ENCODE measurements at places on chromosomes 7 and 10.

DNA sequence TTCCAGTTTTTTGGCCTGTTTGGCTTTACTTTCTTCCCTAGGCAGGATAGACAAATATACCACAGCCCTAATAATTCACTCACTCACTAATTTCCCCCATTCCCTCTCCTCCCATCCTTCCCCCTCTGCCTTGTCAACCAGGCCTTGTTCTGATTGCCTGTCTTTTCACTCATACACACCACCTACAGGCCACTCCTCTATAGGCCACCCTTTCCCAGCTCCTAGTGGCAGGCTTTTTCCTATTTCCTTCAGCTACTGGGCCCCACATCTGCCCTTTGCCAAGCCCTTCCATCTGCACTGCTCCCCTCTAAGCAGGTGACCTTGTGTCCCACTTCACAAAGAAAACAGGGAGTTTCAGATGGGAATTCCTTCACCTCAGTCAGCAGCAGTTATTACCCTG lies 59.8 kb upstream of the MSRB2 start:
- DNase-seq, result no peak

DNA sequence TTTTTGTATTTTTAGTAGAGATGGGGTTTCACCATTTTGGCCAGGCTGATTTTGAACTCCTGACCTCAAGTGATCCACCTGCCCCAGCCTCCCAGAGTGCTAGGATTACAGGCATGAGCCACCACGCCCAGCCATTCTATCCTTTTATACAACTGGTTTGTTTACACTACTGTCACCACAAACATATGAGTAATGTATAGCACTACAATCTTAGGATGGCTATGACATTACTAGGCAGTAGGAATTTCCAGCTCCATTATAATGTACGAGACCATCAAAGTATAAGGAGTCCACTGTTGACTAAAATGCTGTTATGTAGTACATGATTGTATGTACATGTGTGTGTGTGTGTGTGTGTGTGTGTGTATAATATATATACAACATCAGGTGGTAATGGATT lies 1126.1 kb upstream of the LRRN3 start:
- DNase-seq, result no peak

DNA sequence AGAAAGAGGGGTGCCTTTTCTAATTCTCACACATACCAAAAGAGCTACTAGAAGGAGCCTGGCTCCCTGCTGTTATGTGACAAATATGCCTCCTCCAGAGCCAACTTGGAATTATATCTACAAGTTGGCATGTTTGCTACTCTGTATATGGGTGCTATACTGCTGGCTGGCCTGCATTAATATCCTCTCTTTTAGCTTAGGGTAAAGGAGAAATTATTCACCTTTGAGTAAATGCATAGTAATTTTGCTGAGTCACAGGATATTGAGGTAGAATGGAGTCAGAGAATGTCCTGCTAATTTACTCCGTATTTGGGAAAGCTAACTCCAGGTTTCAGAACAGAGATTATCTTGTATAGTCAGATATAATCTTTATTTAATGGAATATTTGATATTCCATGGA lies 24.2 kb upstream of the LIPN start:
- no peak for DNase-seq

DNA sequence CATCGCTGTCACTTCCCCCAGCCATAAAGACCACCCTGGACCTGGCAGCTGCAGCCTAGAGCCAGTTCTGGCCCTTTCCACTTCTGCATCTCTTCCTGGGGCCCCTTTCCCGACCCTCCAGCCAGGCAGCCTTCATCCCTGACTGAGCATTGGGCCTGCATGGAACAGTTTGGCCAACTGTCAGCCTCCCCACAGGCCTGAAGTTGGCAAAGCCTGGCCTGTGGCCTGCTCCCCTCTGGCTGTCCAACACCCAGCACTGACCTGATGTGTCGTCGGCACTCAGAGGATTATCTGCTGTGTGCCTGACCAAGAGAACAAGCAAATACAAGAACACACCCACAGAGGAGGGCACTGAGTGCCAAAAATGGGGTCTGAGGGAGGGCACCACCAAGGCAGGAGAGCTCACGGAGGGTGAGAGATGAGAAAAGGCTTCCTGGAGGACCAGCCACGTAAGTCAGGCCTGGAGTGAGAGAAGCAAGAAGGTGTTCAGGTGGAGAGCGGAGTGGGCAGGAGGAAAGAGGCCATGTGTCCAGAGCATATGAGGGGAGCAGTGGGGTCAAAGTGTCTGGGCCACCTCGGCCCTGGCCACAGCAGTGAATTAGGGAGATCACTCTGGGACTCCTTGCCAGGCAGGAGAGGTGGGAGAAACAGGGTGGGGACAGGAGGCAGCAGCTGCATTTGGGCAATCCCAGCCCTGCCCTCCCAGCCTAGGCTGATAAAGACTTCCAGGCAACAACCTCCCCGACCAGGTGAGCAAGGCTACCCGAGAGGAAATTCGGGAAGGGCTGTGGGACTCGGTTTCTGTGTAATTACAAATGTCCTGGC lies 4.5 kb downstream of the GPRIN2 start:
- DNase-seq, result peak; percentile 91

- DNase-seq, result no peak
Observed at GRCh38 chr10:50927522-50928189, 42.2 kb upstream of the A1CF start.

- DNase-seq, result no peak
Observed at GRCh38 chr7:128693373-128694015, 21.4 kb downstream of the GARIN1A start.

GRCh38 chr7:7820939-7821338 lies 102.5 kb upstream of the RPA3 start:
- no peak for DNase-seq

Measured in mesenteric fat pad (tissue), 1 donor.